ENCODE measurements at places on chromosomes 7 and 10.

GRCh38 chr10:11440250-11441150, 170.9 kb downstream of the USP6NL start:
- no peak for DNase-seq

GRCh38 chr10:73083221-73083620, 13.4 kb downstream of the P4HA1 start:
- no peak for DNase-seq

DNA sequence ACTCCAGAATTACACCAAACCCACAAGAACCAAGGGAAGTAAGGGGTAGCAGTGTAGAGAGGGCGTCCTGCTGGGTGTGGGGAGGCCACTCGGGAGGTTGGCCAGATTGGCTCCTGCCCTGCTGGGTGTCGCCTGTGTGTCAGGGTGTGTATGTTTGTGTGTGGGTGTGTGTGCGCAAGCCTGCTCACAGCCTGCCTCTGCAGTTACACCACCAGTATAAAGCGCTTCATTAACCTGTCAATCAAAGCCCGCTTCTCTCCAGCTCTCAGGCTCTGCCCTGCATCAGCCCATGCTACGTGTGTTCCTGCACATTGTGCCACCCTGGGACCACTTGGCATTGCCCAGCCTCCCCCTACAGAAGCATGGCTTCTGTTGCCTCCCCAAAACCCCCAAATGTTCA, 83.3 kb upstream of the PAX2 start:
- no peak for DNase-seq

DNA sequence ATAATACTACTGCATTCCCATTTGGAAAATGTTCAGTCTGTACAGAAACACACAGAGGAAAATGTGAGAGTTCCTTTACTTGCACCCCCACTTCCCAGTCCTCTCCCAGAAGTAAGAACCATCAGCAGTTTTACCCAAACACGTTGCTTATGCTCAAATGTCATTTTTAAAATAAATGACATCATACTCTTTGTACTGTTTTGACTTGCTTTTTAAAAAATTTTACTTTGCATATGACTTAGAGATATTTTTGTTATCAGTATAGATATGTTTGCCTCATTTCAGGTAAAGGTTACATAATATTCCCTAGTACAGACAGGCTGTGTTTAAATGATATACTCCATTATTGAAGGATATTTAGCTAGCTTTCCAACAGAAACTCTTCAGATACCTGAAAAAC, 13.5 kb upstream of the PTPRN2 start:
- no peak for DNase-seq

DNA sequence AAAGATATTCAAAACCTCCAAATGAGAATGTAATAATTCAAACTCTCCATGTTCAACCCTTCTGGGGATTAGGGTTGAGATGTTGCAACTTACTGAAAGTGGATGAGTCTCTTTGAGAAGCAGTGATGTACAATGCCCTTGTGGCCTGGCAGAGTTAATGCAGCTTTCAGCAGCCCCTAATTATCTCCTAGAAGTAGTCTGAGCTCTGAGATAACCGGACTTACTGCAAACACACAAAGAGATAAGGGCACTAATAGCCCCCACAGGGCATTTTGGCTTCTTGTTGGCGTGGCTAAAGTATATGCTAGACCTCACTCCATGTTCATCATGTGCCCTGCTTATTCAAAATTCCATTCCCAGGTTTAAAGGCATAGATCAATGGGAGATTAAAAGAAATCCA, 404.7 kb downstream of the NEBL start:
- no peak for DNase-seq

DNA sequence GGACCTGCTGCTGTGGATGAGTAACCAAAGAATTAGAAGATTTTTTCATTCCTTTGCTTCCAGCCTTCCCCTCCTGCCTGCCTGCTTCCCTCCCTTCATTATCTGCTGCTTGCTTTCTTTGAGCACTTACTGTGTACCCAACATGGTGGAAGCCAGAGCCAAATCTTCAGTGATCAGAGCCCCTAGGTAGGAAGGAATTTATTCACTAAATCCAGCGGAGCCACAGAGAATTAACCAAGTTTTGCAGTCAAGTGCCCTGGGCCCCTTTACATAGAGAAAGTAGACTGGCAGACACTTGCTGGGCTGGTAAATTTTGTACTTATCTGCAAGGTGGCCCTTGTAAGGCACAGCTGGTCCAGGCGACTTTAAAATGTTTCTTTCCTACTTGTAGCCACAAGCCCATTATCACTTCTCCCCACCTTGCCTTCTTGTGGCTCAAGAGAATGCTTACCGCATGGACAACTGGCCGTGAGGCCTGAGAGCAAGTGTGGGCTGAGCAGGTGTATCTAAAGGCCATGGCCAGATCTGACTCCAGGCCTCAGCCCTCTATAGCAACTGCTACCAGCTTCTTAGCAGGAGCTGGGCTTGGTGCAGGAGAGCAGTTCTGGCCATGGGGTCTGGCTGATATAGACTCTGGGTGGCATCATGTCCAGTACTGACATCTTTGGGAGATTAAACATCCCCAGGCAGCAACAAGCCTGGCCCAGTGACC, 11.1 kb downstream of the UNC5B start:
- DNase-seq = no peak

DNA sequence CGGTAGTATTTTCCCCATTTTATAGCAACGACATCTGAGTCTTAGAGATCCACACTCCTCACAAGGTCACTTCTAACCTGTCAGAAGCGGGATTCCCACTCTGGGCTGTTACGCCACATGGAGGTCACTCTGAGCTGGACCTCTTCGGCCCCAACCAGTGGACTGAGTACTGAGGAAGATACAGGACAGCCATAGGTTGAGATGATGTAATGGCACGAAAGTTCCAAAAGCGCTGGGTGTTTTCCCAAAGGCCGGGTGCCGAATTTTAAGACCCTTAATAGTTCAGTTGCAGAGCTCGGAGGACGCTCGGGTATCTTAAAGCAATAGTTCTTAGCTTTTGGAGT, 699 bp downstream of the GHITM start:
- peak; percentile 59 for DNase-seq

DNA sequence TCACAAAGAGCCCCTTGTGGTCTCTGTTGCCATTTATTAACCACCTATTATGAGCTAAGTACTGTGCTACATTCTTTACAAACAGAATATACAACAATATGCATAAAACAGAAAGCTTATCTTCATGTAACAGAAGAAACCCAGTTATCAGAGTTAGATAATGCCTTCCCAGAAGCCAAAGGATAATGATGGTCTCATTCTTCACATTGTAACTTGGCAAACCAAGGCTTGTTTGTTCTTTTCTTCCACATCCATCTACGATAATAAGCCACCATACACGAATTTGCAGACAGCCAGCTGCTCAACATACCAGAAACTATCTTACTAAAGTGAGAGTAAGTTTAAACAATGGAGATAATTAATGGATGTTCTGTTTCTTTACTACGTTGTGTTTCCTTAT, 127.6 kb downstream of the NEBL start:
- peak; percentile 19 for DNase-seq

DNA sequence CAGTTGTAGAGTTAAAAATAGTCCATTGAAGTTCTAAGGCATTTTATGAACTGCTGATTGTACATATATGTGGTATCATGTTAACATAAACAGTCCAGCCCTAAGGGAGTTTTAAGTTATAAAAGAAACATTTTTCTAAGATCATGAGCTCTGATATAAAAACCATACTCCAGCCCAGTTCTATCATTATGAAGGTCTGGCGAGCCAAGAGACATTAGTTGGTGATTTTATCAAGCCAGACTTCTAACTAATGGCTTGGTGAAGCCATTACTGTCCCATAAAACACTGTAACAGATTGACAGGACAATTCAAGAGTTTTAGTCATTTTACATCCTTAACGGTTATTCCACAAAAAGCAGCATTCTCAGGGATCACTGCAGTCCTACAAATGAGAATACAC, 221.6 kb downstream of the RNLS start:
- no peak for DNase-seq

- DNase-seq = no peak
Observed at GRCh38 chr7:55493408-55493807, 78.9 kb downstream of the VOPP1 start.

DNA sequence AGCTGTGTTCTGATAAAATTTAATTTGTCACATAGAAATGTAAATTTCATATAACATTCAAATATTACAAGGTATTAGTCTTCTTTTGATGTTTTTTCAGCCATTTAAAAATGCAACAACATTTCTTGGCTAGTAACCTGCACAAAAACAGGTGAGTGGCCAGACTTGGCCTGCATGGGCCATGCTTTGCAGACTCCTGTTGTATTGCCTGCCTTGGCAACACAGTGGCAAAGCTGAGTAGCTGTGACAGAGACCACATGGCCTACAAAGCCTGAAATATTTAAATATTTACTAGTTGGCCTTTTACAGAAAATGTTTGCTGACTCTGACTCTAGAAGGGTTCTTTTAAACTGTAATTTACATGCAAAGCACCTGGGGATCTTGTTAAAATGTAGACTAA, 13.5 kb upstream of the TBX20 start:
- DNase-seq = no peak

GRCh38 chr10:14798636-14799035, 23.9 kb upstream of the FAM107B start:
- DNase-seq = no peak

GRCh38 chr10:71840177-71840957, 10.7 kb downstream of the PSAP start:
- DNase-seq = peak; percentile 91

DNA sequence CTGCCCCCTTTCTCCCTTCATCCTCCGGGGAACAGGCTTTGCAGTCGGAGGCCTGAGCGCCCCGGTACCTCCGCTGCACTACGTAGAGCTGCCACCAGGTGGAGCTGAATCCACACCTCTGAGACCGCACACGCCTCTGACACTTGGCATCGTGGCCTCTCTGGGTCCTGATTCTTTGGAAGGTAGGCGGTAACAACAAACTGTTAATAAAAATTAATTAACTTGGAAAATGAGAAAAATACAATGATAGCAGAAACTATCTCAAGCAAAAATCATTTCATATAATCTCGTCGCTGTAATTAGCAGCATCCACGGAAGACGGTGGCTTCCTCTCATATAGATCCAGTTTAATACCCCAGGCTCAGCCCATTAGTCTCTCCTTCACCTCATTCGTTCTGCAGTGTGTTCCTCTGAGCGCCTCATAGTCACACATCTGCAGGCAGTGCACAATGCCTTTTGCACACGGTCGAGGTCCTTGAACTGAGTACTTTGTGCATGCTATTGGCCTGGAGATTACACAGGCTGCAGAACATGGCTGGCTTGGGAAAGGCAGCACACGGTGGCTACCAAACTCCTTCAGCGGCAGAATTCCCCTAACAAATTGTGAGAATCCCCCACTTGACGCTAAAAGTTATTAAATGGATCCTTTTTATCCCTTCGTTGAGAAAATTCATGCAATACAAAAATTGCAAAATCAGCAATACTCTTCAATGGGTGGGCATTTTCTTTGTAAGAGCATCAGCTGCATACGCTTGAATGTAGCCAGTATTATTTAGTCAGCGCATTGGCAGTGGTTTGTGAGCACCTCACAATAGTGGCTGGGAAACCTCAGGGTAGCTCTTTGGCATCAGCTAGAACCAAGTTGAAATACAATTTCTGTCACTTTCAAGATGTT, 18.7 kb downstream of the OR9A2 start:
- DNase-seq = peak; percentile 65

DNA sequence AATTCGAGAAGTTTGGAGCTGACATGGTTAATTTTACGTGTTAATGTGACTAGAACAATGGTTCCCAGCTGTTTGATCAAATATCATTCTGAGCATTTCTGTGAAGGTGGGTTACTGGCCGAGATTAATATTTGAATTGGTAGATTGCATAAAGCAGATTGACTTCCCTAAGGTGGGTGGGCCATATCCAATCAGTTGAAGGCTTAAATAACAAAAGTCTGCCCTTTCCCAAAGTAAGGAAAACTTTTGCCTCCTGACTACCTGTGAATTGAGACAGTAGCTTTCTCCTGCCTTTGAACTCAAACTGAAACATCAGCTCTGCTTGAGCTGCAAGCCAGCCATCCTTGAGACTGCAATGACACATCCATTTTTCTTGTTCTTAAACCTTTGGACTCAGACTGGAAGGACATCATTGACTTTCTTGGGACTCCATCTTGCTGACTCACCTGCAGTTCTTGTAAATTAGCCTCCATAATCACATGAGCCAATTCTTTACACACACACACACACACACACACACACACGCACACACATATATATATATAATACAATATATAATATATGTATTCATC, 63.1 kb upstream of the LRRTM3 start:
- no peak for DNase-seq

DNA sequence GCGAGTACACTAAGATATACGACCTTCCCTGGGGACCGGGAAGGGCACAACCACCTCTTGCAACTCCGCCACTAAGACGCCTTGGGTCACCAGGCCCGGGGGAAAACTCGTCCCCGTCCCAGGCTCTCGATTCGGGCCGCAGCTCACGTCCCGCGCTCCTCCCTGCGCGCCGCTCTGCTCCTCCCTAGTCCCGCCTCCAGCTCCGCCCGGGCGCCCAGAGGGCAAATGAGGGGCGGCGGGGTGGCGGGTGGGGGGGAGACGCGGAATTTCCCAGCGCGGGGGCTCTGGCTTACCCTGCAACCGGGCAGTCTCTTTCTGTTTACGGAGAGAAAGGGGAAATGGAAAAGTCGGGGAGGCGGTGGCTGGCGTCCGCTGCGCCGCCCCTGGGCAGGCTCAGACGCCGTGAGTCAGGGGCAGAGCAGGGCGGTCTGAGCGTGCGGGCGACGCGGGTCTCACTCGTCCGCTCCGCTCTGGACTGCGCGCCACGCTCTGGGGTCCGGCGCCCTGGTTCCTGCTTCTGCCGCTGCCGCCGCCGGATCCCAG, at the start of gene MAP3K8:
Gene MAP3K8 (plus strand): TSS at position 455 of the 543 bp plus-strand sequence. CDS start 4,755 bp downstream, outside the sequence.
- peak; percentile 75 for DNase-seq

Data from fibroblast of lung (primary cell).